Right lung (tissue), 10 donors: ENCODE measurements at places on chromosomes 16 and 17.

DNA sequence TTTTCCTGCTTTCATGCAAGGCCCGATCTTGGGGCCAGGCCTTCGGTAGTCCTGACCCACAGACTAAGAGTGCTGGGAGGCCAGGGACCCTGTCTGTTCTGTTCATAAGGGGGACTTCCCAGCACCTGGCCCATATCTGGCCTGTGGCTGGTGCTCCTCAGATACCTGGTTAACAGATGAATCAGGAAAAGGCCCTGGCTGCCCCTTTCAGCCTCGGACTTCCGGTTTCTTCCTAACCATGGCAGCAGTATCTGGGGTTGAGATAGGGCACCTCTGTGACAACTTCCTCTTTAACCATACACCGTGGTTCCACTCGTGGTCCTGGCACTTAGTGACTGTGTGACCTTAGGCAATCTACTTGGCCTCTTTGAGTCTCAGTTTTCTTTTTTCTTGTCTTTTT lies 18.4 kb downstream of the PLCG2 start:
- DNase-seq = no peak

DNA sequence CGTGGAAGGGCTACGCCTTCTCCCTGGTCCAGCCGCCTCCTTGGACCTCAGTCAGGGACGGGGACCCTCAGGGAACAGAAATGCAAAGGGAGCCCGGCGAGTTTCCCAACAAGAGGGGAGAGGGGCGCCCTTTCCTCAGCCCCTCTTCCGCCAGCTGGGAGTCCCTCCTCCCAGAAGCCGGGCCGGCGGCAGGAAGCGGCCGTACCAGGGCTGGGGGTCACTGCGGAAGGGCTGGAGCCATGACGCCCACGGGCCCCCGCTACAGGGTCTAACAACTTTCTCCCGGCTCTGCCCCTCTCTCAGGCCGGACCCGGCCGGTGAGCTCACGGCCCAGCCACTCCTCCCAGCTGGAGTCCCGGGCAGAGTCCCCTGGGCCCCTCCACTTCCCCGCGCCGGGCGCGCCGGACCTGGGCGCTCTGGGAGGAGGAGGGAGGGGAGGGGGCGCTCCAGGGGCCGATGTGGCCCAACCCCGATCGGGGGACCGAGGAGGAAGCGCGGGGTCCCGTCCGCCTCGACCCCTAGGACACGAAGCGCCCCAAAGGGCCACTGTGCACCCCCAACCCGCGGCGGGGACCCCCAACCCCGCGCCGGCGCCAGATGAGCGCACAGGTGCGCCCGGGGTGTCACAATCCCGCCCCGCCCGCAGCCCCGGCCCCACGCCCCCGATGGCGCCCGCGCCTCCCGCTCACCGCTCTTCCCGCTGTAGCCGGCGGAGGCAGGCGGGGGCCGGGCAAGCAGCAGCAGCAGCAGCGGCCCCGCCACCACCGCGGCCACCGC lies 578 bp downstream of the PGAP6 start:
- DNase-seq = no peak

DNA sequence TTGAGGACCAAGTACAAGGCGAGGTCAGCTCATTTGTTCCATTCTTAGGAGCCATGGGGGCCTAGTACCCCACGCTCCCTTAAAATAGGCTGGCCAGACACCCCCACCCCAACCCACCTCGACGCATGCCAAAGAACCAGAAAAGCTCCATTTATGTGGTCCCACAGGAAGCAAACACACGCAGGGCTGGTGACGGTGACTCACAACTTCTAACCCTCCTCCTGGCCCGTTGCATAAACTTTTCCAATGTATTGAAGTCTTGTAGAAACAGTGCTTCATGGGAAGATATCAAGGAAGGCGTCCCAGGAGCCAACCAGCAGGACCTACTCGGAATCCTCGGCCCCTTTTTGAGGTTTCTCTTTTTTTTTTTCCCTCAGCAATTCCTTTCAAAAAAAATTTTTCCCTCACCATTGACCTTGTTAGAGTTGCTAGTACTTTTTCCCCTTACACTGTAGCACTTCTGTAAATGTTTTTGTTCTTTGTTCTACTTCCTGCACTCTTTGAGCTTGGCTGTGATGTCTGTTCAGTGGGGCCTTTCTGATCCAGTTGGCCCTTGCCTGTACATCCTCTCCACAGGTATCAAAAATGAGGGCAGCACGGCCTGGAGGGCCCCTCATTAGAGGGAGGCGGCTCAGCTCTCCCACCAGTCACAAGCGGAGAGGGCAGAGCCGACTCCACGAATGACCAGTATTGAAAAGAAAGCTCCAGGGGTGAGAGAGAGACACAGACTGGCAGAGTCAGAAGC lies 208.3 kb downstream of the RGS9 start:
- no peak for DNase-seq

DNA sequence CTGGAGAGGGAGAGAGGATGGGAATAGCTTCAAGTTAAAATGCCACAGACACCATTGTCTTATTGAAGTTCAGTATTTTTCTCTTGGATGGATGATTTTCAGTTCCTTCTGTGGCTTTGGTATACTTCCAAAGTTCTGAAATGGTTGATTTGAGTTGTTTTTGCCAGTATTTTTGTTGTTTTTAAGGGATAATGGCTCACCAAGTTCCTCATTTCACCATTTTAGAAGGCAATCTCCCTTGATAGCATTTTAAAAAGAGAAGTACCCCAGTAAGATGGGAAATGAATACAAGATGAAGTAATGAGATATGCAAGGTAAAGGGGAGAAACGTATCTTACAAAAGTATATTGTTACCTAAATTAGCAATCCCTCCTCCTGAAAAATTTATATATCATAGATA lies 18.5 kb upstream of the SPDYE4 start:
- no peak for DNase-seq

- DNase-seq = no peak
Observed at GRCh38 chr17:60095381-60095780, 16.7 kb upstream of the HEATR6 start.

DNA sequence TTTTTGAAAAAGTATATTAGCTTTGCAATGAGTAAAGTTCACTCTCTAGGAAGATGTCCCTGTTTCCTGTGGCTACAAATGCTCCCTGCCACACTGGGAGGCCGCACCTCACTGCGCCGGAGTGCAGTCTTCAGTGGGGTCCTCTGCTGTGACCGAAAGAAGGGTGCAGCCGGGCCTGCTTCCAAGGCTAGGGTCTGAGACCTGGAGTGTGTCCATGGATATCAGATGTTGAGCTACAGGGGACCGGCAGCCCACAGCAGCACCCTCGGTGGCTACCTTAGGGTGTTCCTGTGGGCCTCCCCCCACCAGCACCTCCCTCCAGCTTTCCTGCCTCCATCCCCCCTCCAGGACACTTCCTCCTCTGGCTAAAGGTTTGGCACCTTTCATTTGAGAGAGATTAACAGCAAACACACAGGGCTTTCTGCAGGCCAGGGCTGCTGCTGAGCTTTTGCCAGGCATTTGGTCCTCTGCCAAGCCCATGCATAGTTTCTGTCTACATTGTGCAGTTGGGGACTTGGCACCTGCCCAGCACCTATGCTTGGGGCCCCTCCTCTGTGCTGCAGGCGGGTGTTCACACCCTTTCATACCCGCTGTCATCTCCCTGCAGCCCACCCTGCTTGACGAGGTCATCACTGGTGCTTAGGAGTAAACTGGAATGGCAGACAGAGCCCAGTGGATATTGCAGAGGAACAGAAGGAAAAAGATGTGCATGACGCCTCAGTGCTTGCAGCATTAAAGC lies 33.8 kb upstream of the CRISPLD2 start:
- peak; percentile 67 for DNase-seq
